NCI-H446 (cell line): ENCODE measurements at places on chromosomes 2 and 18.
A peak's percentile ranks its signal among the peaks of the same experiment; 100 is the strongest.

- DNase-seq = no peak
Observed at GRCh38 chr2:152701198-152701597, 16.1 kb downstream of the PRPF40A start.

DNA sequence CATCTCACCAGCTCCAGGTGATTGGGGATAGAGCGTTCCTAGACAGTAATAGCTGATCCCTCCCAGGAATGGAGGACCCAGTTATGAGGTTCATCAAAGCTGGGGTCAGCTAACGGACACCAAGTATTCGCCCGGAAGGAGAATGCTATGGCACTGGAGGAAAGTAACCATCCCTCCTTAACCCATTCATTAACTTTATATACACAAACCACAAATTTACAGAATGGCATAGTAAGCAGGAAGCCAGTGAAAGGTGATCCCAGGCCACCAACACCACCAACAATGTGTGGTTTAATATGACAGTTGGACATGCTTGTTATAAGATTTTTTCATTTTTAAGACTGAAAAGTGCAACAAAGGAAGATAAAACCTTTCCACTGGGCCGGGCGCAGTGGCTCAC, 55.3 kb upstream of the CHMP1B start:
- no peak for DNase-seq

DNA sequence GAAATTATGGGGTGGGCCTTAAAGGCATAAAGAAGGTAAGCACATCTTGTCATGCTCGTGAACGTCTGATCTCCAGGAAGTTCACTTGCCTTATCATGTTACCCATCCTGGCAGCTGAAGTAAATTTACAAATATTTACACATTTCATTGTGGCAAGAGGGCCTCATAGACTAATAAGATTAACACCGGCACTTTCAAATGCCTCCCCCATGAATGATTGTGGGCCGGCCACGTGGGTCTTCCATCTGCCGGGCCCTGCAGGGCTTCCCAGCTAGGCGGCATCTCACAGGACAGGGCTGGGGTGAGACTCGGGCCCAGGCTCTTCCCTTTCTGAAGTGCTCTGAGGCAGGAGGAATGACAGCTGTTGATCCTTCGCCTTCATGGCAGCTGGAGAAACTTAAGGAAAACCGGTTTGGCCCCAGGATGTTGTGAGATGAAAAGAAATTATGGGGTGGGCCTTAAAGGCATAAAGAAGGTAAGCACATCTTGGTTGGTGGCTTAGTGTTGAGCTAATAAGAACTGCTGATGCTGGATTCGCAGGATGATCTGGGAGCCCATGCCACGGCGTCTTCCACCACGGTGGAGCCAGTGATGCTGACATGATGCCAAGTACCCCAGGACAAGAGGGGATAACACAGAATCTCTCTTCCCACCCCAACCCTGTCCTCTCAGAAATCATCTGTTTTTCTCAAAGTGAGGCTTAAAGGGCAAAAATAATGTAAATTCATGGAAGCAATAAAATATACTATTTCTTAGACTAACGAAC, 176.3 kb downstream of the SEPTIN10 start:
- DNase-seq = no peak

DNA sequence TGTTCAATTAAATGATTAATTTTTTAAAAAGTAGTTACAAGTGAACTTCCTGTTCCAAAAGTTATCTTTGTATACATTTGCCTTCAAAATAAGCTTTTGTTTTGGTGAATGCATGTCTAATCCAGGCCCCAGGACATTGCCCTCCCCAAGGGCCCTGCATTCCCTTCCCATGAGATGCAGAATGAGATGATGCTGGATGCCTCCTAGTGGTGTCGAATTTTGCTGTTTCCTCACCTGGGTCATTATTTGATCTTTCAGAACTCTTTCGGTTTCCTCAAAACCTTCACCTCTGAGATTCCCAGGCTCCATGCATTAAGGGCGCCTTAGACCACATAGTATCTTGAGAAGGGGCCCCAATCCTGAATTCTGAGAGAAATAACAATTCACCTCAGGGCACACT, 728.8 kb downstream of the CNTNAP5 start:
- DNase-seq = no peak

DNA sequence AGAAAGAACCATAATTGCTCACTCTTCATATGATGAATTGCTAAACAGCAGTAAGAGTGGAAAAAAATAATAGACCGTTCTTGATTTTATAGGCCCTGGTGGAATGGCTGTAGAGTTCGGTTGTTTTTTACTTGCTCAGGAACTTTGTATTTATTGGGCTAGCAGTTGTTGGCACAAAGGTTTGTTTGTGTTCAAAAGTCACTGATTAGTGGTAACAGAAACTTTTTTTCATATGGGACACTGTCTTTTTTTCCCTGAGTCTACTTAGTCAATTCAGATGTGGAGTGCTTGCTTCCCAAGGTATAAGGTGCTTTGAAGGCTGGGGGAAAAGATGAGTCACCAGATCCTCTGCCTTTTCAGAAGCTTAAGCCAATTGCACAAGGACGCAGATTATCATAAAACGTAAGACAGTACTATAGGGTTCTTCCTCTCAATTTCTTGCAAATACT, 25.8 kb downstream of the PHLPP1 start:
- DNase-seq = no peak

DNA sequence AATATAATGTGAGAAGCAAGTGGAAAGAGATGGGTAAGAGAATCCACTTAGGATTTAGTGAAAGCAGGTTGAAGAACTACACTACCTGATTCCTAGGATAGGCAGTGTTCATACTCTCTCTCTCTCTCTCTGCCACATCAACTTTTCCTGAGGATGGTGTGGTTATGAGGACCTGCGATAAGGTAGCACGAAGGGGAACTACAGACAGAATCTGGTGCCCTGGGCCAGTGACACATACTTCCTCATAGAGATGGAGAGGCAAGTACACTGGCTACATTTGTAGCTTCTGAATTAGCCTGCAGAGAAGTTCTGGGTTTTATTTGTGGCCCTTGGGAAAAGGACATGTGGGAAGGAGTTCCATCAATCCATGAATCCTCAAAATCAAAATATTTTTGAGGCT, 44.5 kb downstream of the PTH2R start:
- DNase-seq = no peak

GRCh38 chr2:236904389-236905263, 181.1 kb upstream of the COPS8 start:
- peak; percentile 43 for DNase-seq

- DNase-seq = no peak
Observed at GRCh38 chr2:200795028-200795440, 16.7 kb upstream of the BZW1 start.

- DNase-seq = no peak
Observed at GRCh38 chr2:103960951-103961350, 893.0 kb upstream of the POU3F3 start.

GRCh38 chr18:50454387-50454988, 79.6 kb downstream of the SKA1 start:
- DNase-seq = peak; percentile 31

GRCh38 chr2:149261692-149262091, 68.7 kb upstream of the LYPD6 start:
- no peak for DNase-seq

- no peak for DNase-seq
Observed at GRCh38 chr18:46393230-46393629, 263.8 kb downstream of the LOXHD1 start.

- no peak for DNase-seq
Observed at GRCh38 chr18:79402977-79403722, 7.4 kb downstream of the NFATC1 start.

- DNase-seq = no peak
Observed at GRCh38 chr2:68434981-68435380, 32.1 kb downstream of the FBXO48 start.

- DNase-seq = peak; percentile 70
Observed at GRCh38 chr2:71935262-71935848, 212.3 kb downstream of the CYP26B1 start.

- no peak for DNase-seq
Observed at GRCh38 chr2:157149270-157149669, 108.2 kb upstream of the GALNT5 start.

DNA sequence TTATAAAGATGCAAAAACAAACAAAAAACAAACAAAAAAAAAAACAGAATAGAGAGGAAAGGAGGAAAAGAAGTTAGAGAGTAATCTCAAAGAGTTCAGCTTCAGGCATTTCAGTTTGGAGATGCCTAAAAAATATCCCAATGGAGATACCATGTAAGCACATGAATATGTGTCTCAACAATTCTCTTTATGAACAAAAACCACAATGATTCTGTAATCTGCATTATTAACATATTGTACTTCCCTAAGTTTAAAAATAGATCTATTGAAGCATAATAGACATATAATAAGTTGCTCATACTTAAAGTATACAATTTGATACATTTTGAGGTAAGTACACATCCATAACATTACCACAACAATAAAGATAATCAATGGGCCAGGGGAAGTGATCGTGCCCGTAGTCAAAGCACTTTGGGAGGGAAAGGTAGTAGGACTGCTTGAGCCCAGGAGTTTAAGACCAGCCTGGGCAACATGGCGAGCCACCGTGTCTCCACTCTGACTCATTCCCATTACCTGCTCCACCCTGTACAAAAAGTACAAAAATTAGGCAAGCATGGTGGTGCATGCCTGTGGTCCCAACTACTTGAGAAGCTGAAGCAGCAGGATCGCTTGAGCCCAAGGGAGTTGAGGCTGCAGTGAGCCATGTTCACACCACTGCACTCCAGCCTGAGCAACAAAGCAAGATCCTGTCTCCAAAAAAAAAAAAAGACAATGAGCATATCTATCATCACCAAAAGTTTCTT, 158.9 kb downstream of the ATAD2B start:
- DNase-seq = no peak
